ENCODE measurements at places on chromosomes 7 and 10.

GRCh38 chr7:18538554-18539250, 43.2 kb downstream of the HDAC9 start:
- no peak for DNase-seq

DNA sequence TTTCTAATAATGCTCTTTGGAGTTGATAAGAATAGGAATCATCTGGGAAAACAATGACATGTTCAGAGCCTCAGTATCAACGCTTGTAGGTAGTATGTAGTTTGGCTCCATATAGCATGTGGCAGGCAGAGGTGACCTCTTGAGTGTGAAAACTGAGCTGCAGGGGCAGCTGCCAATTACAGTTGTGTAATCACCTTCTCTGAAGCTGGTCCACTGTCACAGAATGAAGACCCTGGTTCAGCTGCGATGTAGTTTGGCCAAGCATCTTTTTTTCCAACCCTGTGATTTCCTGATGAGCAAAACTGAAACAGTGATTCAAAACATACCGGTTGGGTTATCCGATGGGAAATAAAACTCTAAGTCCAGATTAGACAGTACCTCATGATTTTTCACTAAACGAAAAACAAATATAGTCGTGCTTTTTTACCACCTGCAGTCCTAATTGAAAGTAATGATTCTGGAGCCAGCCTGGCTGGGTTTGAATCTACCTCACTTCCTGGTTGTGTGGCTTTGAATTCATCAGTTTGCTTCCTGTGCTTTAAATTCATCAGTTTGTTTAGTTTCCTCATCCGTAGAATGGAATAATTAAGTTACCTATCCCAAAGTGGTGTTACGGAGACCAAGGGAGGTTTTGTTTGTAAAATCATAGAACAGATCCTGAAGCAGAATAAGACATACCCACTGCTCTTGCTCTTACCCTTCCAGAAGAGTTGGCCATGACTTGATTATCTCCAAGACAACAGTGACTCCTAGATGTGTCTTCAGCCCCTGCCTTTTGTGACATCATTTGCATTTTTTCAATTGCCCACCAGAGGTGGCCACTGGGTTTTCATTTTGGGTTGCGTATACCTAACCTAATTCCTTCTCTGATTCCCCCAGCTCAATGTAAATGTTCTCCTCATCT, 87.4 kb downstream of the CELF2 start:
- DNase-seq = no peak

GRCh38 chr10:23322082-23322481, 22.5 kb downstream of the C10orf67 start:
- DNase-seq = no peak

DNA sequence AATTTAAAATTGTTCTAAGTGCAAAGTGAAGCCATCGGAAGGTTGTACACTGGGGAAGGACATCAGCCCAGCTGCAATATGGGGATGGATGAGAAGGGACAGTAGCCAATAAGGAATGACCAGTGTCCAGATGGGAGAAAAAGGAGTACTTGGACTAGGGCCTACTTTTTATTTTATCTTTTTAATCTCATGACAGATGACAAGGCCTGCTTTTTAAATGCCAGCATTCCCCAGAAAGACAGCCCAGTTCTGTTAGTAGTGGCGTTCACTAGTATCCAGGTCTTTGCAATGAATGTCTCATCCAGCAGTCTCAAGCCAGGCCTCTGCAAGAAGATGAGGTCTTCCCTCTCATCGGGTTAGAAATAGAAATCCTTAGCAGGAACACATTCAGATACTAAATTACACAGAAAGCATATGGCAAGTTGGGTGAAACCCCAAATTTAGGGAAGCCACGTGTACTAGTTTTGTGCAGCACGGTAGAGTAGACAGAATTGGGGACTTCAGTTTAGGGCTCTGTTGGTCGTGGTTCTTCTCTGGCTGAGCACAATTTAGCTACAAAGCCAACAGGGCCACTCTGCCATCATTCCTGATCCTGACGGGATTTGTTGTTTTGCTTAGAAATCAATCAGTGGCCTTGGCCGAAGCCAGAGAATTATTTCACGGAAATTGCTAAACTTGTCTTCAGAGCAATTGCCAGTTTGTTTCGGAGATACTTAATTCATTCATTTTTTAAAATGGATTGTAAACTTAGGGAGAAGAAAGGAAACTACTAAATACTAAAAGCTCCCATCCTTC, 227.8 kb downstream of the ARHGAP21 start:
- DNase-seq = no peak

DNA sequence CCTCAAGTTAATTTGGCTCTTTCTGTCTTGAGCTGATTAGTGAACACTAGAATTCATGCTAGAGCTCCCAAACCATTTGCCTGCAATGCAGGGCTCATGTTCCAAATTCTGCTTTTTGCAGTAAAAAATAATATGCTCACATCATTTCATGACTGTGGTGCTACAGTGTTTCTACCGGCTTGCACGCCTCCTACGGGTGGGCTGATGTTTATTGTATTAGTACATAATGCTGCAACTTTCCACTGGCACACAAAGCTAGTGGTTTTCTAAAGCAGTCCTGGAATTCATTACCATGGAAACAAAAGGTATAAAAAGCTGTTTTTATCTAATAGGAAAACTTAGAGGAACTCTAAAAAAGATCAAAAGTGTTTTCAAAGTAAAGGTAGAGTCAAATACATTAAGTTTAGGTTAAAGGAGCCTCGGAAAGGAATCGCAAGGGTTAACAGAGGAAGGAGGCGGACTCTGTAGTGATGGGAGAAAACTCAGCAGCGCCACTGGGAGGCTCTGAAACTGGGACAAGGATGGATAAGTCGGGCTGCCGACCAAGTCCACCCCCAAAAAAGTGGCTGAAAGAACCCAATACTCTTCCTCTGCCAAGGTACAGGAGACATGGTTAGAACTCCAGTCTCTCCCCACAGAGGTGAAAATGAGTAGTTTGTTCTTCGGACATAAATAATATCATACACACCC, 25.9 kb downstream of the GRM8 start:
- no peak for DNase-seq

DNA sequence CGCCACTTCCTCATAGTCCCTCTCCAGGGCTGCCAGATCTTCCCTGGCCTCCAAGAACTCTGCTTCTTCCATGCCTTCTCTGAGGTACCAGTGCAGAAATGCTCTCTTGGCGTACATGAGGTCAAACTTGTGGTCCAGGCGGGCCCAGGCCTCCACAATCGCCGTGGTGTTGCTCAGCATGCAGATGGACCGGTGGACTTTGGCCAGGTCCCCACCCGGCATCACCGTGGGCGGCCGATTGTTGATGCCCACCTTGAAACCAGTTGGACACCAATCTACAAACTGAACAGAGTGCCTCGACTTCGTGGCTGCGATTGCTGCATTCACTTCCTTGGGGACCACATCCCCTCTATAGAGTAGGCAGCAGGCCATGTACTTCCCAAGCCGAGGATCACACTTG, 11.1 kb downstream of the TUBAL3 start:
- DNase-seq = no peak

DNA sequence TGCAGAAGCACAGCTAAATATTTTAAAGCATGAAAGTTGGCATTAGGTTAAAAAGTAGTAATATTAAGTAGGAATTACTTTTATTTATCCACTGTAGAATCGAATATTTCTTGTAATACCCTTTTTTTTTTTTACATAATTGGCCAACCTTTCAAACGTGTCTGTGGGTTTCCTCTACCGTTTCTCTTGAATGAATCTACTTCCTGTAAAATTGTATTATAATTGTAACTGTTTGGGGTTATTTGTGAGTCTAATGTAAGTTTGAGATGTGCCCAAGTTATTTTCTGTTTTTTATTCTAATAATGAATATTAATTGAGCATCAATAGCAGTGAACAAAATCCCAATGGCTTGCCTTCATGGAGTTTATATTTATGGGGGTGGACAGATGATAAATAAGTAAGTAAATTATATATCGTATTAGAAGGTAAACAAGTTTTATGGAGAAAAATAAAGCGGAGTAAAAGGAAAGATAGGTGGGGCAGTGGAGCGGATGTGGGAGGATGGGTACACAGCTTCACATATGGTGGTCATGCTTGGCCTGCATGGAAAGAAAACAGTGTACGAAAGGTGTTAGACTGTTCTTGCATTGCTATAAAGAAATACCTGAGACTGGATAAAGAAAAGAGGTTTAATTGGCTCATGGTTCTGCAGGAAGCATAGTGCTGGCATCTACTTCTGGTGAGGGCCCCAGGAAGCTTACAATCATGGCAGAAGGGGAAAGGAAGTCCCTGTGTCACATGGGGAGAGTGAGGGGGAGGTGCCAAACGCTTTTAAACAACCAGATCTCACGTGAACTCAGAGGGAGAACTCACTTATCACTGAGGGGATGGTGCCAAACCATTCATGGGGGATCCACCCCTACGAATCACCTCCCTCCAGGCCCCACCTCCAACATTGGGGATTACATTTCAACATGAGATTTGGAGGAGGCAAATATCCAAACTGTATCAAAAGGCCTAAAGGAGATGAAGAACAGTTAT, 5.4 kb downstream of the TSPAN13 start:
- DNase-seq = no peak

- DNase-seq = no peak
These were observed 31.9 kb upstream of the GUSB start for GRCh38 chr7:66013938-66014337.

DNA sequence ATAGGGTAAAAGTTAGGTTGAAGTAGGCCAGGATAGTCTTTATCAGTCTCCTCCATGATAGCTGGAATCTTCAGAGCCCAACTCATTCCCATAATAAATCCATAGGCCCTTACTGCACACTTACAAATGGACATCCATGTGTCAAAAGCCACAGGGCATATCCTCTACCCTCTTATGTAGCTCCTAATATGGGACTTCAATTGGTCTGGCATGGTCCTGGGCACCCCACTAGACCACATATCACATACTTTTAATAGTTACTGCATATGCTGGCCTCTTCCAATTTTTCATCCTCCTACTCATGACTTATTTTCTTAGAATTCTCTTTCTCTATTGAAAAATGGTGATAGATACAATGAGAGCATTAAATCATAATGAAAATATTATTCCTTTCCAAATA, 169.3 kb downstream of the MAGI2 start:
- DNase-seq = no peak

DNA sequence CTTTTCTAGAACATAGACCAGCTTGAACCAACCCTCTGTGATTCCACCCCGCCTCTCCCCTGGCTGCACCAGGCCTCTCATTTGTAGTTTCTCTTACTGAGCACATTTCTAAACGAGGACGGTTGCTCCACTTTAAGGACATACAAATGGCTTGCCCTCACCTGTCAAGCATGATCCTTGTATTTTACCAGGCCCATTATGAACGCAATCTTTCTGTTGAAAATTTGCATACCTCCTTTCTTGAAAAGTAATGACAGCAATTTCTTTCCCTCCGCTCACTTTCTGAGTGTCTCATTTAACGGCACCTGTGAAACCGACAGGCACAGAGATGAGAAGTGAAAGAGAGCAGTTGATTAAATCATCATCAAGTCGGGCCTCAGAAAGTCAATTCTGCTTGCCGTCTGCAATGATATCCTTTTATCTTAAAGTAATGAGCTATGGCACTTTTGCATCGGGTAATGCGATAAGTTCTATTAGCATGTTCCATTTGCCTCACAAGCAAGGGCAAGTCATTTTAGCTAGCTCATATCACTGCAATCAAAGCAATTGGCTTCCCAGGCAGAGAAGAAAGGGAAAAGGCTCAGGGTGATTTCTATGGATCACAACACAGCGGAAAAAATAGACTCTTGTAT, 705.6 kb upstream of the GALNT17 start:
- no peak for DNase-seq

GRCh38 chr7:143391462-143392404, 10.6 kb downstream of the ZYX start:
- no peak for DNase-seq

DNA sequence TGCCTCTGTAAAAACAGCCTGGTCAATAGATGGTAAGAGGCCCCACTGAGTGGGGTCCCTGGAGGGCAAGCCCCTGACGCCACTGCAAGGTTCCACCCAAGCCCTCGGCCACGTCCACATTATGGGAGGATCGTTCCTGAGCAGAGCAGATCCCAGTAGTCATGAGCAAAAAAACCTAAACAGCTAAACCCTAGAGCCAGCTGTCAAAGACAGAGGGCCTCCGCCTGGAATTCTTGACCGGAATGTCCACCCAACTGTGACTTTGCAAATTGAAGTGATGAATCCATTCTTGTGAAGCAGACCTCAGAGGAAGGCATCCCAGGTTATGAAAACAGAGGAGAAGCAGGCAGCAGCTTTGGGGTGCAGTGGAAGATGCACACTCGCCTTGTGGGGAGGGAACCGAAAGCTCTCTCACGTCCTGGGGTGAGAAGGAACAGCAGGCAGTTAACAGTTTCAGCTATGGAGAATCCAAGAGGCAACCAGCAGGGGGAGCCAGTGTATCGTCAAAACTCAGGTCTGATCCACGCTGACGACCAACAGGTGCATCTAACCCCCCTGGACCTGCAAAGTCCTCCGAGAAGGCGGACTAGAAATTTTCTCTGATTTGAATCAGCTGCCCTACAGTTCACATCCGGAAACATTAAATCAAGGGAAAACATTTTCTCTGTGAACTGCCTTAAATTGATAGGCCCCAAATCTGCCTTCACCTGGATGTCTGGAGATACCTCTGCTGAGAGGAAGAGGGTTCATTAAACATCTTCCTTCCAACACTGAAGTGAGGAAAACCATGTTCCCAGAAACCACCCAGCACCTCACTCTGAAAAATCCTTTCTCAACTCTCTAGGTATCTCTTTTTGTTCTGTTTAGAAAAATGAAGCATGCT, 139.1 kb upstream of the PFKP start:
- DNase-seq = peak; percentile 9

- DNase-seq = no peak
These were observed 404.3 kb upstream of the LRRTM3 start for GRCh38 chr10:66521506-66521905.

All from hypothalamus (tissue), 51 donors.